ENCODE measurements at places on chromosomes 7 and 10. TPM values are rescaled to one million over a fixed set of nuclear protein-coding genes. Genes with fewer than 3 reads are reported as not detected.
A peak's percentile ranks its signal among the peaks of the same experiment; 100 is the strongest.

DNA sequence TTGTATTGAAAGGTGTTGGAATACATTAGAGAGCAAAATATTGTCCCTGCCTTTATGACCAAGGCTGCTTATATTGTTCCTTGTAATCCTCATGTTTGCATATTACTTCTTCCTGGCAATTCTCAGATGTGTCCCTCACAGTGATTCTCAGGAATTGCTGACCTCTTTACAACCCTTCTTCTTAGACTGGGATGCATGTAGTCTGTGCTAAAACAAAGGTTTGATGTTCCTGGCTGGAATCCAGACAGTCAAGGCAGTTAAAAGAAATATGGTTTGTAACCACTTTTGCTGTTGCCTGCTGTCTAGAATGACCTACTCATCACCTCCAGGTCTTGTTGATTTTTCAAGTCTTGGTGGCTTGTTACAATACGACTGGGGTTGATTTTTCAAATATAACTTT, 367.6 kb downstream of the HGF start:
- DNase-seq = no peak

GRCh38 chr10:96747734-96748550, 27.6 kb upstream of the PIK3AP1 start:
- no peak for DNase-seq

Gene EPO
- not detected for total RNA-seq

GRCh38 chr7:117837841-117838240, 35.4 kb downstream of the CTTNBP2 start:
- DNase-seq = no peak

DNA sequence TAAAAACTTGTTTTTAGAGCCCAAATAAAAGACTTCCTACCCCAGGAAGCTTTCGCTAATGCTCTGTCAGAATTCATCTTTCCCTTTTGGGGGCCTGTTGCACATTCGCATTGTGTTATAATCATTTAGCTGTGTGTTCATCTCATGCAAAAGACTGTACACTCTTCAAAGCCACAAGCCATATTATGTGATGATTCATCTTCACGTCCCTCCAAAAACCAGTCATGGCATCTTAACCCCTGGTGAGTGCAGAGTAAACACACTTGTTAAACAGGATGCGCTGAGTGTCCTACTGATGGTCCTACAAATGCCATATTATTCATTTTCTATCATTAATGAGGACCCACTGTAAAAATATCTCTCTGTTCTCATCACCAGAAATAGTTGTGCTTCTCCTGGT, 235.4 kb downstream of the KIAA1217 start:
- no peak for DNase-seq

DNA sequence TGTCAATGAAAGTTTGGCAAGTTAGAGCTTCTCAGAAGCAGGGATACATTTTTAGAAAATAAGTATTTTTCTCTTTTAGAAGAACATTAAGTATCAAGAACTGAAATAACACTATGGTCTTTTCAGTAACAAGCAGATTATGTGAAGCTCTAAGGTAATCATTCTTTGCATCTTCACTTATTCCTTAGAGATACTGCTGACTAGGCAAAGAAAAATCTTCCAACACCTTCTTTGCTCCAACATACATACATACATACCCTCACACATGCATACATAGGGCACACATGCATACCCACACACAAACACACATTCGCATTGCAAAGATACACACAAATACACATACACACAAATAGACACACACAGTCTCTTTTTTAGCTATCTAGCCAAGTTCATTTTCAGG, 37.8 kb upstream of the CACNB2 start:
- no peak for DNase-seq

DNA sequence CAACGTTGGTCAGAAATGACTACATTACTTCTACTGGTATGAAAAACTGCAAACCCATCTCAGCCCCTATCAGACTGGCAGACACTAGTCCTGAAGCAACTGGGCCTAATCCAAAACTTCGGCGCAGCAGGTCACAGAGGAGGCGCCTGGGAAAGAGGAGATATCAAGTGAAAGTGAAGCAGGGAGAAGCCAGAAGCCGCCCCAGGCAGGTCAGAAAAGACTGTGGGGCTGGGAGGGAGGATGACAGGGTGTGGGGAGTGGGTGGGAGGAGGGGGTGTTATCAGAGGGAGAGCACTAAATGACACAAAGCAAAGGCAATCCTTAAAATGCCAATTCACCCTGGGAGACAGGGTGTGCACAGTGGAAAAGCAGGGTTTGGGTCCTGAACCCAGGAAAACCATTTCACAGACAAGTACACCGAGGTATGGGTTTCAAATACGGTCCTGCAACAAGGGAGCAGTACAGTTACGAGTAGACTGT, 731 bp downstream of the CHCHD3 start:
- DNase-seq = no peak

- no peak for DNase-seq
Observed at GRCh38 chr10:131387018-131387529, 75.6 kb upstream of the TCERG1L start.

GRCh38 chr7:102260856-102261255, 25.8 kb upstream of the SH2B2 start:
- no peak for DNase-seq

Gene CALML5
- not detected for total RNA-seq

DNA sequence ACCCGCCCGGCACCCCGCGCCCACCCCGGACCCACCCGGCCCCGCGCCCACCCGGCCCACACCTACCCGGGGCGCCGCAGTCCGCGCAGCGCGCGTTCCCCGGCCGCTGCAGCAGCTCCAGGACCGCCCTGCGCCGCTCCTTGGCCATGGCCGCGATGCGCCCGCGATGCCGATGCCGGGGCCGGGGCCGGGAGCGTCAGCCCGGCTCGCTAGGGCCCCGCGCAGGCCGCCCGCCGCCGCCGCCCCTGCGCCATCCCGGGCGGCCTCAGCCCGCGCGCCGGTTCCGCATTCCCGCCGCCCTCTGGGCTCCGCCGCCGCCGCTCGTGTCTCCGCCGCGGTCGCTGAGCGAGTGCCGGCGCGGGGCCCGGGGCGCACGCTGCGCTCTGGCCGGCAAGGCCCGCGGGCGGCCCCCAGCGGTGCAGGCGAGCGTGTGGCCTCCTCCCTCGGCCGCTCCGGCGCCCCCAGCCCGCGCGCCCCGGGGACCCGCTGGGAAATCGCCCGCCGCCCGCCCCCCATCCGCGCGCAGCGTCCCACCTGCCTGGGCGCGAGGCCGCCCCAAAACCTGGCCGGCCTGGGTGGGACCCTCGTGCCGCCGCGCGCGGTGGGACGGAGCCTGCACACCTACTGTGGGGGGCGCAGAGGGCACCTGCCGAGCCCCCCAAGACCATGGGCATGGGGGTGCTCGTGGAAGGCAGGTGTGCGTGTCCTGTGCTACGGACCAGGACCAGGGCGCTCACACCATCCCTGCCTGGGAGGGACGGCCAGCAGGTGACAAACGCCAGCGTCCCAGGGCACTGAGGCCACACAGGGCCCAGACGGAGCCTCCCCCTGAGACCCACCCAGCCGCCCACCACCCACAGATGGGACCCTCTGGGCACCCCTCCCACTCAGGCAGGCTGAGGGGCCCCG, at the start of gene ADAP1:
TSS of gene ADAP1 (minus strand) at position 351 of the 909 bp plus-strand sequence. CDS start at position 148, 203 bp downstream.
- peak; percentile 82 for DNase-seq

DNA sequence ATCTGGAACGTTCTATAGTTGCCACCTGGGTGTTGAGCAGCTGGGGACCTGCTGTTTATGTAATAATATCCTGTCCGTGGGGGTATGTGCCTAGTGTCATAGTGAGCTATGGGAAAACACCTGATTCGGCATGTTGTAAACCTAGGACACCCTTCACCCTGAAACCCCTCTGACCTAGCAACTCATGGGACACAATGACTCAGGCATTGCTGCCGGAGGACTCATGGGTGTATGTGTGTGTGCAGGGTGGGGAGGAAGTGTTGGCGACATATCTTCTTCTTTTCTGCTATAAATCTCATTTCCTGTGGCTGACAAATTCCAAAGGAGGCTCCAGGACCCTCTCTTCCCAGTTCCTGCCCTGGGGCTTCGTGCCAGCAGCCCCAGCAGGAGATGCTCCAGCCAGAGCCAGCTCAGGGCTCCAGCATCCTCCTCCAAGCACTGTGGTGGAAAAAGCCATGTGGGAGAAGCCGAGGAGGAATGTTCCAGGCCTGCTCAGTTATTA, 77.0 kb upstream of the PODXL start:
- no peak for DNase-seq

- peak; percentile 76 for DNase-seq
Observed at GRCh38 chr7:5634107-5634950, 147.1 kb downstream of the RNF216 start.

DNA sequence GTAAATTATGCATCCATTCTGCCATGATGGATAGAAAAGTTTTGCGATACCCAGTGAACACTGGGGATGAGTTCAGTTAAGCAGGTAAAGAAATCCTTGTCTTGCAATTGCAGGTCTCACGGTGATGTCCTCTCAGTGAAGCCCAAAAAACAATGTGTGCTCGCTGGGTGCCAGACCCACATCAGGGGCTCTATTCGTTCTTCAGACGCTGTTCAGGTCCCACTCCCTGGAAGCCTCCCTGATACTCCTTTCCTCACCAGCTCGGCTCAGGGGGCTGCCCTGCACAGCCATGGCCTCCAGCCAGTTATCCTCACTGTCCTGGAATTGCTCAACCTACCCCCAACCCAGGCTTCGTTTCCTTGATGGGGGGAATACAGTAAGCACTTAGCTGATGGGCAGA, 323.5 kb downstream of the ADARB2 start:
- no peak for DNase-seq

GRCh38 chr7:106824458-106824857, 40.6 kb upstream of the PIK3CG start:
- no peak for DNase-seq

Gene GIMAP4
- total RNA-seq = 83.3 TPM

DNA sequence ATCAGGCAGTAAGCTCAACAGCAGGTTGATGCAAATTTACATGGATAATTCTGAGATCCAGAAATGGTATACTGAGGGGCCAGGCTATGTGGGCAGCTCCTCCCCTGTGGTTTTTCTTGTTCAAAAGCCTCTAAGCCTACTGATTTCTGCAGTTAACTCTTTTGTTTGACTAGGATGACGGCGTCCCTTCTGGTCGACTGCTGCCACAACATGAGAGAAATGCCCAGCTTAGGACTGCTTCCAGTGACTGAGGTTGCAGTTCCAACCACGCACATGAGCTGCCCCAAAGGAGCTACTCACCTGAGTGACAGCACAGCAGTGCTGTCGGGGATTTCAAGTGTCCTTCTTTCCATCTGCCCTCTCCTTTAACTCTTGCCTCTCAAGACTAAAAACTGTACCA, 973.0 kb upstream of the GHITM start:
- DNase-seq = no peak

DNA sequence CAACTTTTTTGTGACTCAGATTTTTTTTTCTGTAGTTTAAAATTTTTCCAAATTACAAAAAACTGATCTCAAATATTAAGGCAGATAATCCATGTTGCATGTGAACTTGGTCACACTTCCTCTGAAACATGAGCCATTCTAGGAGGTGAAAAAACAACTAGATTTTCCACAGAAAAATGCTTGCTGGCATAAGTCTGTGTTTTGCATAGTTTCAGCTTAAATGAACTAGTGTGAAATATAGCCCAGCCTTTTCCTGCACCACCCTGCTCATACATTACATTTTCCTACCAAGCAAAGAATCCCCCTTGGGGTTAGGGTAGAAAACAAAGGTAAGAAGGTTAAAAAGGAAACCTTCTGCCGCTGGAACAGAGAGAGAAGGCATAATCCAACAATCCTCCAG, 48.2 kb downstream of the SLC25A13 start:
- no peak for DNase-seq

- DNase-seq = no peak
Observed at GRCh38 chr7:2732959-2733584, 45.1 kb downstream of the AMZ1 start.

DNA sequence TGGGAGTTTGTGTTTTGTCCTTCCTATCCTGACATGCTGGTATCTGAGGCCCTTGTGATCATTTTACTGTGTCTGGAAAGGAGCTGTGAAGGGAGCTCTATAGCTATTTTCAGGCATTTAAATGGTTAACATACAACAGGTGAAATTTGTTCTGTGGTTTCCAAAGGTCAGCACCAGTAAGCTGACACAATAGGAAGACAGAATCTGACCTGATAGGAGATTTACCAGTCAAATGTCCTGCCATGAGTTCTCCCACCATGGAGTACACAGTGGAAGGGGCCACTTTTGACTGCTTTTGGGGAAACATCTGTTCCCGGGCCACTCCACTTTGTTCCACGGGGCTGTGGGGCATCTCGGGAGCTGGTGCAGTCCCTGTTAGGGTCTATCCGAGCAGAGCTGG, 17.6 kb downstream of the FKBP6 start:
- no peak for DNase-seq

- no peak for DNase-seq
Observed at GRCh38 chr10:12252882-12253546, 57.0 kb downstream of the CDC123 start.

Gene UBE2D4
- 27.2 TPM for total RNA-seq

DNA sequence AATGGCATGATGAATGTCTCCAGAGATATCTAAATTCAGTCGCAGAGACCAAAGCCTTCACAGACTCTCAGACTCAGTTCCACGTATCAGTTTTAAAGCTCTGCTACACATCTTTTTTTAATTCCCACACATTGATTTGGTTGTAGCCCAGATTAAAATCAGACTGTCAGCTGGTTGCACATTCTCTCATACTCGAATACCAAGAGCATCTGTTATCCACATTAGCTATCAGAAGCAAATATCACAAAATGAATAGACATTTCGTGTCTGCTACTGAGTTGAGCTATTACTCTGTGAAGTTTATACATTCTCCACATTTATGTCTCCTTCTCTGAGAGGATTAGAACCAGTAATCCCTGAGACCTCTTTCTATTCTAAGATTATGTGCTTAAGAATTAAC, 229.2 kb downstream of the GPAM start:
- no peak for DNase-seq

Gene HERPUD2
- total RNA-seq = 32.6 TPM

GRCh38 chr10:12027539-12027938, 15.1 kb downstream of the UPF2 start:
- DNase-seq = no peak

Gene UCMA
- total RNA-seq = not detected

DNA sequence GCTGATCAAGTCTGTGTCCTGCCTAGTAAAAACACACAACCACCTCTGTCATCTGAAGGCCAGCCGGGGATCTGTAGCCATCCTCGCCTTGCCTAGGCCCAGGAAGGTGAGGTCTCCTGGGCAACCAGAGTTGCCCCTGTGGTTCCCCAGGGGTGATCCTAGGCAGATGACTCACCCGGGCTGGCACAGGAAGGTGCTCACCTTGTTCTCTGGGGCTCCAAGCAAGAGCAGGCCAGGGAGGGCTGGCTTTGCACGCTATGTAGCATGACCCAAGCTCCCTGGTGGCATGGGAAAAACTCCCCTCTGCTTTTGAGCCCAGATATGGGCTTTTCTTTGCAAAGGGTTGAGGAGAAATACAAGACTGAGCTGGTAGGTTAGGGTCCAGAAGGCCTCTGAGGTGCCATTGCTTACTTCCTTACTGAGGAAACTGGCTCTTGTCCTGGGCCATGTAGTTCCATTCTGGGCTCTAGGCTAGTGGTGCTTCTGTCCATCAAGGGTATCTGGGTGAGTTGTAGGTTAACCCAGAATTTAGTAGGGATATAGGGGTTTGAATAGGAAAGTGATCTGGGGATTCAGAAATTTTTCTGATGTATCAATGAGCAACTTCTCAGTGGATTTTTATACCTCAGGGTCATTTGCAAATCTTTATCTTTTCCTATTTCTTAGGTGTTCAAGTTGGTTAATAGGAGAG, 112.0 kb downstream of the NT5C2 start:
- no peak for DNase-seq

- no peak for DNase-seq
Observed at GRCh38 chr7:104371216-104371979, 43.0 kb downstream of the LHFPL3 start.

Gene RARRES2
- total RNA-seq = 259 TPM

Gene NKX2-3
- 0.26 TPM for total RNA-seq

Gene SPDYE18
- not detected for total RNA-seq

GRCh38 chr10:49023752-49024151, 84.1 kb upstream of the LRRC18 start:
- no peak for DNase-seq

Gene GHRHR
- total RNA-seq = not detected

All from upper lobe of right lung (tissue), 1 donor.